ENCODE measurements at places on chromosomes 13 and 19.

- DNase-seq = no peak
Measured at GRCh38 chr19:1942934-1943555, 2.1 kb downstream of the CSNK1G2 start.

DNA sequence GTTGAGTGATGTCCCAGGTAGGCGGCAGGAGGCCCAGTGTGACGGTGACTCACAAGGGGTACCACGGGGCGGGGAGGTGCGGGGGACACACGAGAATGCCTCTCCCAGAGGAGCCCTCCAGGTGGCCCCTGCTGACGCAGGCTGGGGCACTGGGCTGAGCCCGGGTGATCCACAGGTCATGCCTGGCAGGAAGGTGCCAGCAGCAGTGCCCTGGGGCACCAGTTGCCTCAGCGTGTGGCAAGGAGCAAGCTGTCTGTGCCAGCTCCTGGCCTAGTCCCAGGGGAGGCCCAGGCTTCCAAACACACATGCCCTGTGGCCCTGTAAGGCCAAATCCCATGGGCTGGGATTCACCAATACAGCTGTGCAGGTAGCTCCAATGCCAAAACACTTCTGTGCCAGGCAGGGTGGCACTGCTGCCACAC, 28.0 kb downstream of the AKT2 start:
- DNase-seq = no peak

- no peak for DNase-seq
Measured at GRCh38 chr19:13981988-13982501, 24.1 kb downstream of the RFX1 start.

- DNase-seq = peak; percentile 80
Measured at GRCh38 chr13:46126552-46127357, 21.9 kb upstream of the CPB2 start.

- DNase-seq = no peak
Measured at GRCh38 chr13:106296723-106297122, 238.7 kb downstream of the EFNB2 start.

DNA sequence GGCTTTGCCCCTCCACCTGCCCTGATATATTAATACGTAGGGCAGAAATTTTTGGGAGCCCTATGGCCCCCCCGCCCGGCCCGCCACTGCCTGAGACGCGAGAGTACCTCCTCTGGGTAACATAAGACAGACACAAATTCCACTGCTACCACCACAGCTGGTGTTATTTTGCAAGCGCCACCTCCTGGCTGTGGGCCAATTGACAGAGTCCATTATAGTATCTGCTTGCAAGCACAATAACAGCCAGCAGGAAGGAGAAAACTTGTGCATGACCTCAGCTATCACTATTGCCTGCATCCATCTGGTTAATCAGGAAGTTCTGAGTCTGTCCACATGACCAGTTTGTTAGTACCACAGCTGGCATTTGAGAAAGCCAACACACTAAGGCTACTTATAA, 25.3 kb upstream of the OR10H2 start:
- no peak for DNase-seq

DNA sequence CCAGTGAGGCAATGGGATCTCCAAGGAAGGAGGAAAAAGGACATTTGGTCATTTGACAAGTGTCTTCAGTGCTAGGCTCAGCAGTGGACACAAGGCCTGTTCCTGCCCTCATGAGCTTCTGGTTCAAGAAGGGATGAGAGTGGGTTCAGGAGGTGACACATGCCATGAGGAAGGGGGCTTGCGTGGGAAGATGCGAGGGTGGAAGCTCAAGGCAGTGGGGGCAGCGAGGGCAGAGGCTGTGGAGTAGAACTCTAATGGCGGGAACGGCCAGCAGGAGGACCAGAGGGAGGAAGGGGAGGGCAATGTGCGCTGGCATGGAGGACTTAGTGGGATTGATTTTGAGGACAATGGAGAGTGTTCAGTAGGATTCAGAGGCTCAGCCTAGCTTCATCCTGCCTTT, 3.3 kb downstream of the PIK3R2 start:
- DNase-seq = no peak

DNA sequence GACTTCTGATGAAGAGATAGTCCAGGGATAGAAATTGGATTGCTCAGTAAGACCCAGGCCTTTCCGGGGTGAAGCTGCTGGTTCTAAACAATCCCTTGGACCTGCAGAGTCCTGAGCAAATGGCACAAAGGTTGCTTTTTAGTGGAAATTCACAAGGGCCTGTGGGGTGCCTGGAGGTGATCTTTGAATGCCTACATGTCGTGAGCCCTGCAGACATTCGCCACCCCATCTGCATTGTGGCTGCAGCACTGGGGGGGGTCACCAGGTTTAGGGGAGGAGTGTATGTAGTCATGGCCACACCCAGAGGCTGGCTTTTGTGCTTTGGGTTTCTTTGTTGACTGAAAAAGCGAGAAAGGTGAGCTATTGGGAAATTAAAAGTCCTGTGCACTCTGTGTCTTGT, 41.4 kb downstream of the SLC7A9 start:
- DNase-seq = no peak

- no peak for DNase-seq
Measured at GRCh38 chr13:51380269-51380668, 40.8 kb downstream of the SERPINE3 start.

DNA sequence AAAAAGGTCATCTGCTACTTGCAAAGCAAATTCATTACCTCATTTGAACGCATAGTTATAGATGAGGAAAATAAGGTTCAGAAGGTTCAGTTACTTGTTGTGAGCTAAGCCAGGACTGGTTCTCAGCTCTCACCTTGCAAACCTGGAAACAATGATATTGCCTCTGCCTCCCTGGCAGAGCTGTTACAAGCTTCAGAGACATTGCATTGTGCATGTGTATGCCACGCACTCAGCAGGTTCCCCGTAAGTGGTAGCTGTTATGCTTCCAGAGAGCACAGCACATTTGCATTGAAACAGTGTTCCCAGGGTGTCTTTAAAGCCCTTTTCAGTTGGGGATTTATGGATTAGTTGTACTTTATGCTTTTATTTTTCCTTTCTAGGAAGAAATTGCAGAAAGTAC, 80.6 kb downstream of the DGKH start:
- DNase-seq = no peak

DNA sequence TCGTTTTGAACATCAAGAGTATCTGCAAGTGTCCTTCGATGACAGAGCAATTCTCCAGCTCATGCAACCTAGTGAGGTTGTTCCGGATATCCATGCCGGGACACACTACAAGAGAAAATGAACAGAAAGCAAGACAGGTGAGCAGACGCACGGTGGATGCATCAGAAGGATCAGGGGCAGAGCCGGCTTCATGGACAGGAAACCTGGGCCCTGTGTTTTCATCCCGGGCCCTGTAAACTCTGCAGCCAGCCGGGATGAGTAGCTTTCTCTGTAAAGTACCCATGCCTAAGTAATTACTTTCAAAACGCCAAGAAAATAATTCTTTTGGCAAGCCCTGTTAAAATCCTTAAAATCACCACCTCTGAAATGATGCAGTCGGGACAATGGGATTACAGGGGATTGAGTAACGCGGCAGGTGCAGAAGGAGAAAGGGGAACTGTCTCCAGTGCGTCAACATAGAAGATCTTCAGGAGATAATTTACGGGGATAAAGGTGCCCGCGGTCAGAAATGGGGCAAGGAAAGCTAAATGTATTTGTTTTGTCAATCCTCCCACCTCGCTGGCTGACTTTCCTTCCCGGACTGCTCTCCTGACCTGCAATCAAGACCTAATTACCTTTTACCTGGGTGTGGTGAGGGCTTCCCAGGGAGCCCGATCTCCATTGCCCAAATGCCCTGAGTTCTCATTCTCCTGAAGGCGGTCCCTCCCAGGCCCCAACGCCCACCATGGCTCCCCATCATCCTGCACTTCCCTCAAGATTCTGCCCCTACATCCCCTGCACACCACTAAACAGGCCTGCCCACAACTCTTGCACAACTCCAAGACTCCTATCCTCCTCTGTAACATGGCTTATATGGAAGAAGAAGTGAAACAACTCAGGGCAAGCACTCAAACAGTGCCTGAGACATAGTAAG, 26.2 kb downstream of the INSR start:
- DNase-seq = no peak

DNA sequence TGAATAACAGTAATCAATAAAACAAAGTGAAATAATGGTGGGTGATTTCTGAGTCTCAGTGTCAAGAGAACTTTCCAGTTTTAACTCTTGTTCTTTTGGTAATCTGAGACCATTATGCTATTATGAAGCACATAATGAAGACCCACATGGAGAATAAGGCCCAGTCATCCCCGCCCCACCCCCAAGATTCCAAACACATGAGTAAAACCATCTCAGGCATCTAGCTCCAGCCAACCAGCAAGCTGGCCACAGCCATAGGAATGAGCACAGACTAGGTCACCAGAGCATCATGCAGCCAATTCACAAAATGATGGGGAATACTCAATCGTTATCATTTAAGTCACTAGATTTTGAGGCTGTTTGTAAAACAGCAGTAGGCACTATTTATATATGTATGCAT, 1769.0 kb upstream of the PCDH20 start:
- no peak for DNase-seq

DNA sequence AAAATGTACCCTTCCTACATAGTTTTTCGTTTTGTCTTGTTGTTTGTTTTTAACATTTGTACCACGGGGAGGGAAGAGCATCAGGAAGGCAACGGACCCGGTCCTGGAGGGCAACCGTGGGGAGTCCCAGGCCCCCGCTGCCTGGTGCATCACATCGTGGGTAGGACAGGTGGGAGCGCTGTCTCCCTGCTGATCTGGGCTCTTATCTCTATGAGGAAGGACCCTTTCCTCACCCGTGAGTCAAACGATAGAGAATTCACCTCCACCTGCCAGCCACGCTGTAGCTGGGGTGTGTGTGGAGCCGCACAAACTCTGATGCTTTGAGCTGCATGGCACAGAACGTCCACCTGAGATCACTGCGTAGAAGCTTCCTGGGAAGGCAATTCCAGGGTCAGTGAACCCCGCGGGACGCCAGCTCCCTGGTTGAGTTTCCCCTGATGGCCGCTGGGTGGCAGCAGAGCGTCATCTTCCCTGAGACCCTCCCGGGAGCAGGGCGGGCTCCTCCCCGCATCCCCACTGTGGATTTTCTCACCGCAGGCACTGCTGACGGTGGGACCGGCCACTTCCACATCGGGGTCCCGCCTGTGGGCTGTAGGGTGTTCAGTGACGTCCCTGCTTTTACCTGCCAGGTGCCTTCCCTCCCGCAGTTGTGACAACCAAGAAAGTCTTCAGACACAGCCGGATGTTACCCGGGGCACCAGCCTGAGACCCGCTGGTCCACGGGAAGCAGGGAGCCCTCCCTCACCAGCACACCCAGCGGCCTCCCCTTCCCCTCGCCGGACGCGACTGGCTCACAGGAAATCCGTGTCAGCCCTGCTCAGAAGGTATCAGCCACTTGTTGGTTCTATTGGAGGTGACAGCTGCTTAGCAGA, 54.7 kb downstream of the ZNF787 start:
- DNase-seq = peak; percentile 48

DNA sequence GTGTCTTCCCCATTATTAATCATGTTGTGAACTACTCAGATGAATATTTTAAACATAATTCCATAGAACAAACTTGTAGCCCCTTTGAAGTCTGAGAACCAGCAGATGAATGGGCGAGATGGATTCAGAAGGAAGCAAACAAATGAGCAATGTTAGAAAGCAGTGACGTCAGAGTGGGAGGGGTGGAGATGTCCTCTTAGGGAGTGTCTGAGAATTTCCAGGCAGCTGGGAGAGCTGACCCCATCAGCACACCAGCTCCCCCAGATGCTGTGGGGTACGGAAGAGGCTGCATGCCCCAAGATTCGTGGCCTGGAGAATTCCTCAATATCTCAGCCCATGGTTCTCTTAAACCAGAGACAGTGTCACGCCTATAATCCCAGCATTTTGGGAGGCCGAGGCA, 68.6 kb downstream of the DPF1 start:
- DNase-seq = no peak

GRCh38 chr19:7397687-7398086, 49.0 kb downstream of the ARHGEF18 start:
- DNase-seq = no peak

- DNase-seq = no peak
Measured at GRCh38 chr13:39815345-39816111, 160.1 kb downstream of the COG6 start.

DNA sequence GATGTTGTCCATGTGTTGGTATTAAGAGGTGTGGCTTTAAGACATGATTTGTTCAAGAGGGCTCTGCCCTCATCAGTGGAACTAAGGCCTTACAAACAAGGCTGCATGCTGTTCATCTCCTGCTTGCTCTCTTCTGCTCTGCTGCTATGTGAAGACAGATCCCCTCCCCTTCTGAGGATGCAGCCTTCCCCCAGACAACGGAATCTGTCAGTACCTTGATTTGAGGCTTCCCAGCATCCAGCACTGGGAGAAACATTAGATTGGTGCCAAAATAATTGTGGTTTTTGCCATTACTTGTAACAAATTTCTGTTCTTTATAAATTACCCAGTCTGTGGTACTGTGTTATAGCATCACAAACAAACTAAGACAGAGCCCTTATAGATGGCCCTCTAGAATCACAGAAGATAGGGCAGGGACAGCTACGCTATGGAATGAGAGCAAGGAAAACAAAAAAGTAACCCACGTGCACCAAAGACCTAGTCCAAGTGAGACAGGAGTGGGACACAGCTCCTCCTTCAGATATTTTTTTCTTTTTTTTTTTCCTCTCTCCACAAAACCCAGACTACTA, 151.5 kb upstream of the RXFP2 start:
- DNase-seq = no peak
